ENCODE measurements at places on chromosomes 7 and 10. TPM values are rescaled to one million over a fixed set of nuclear protein-coding genes. Genes with fewer than 3 reads are reported as not detected.
A peak's percentile ranks its signal among the peaks of the same experiment; 100 is the strongest.

The RADIL gene
- total RNA-seq = 2.2 TPM

The FAM237B gene
- not detected for total RNA-seq

The ANKRD16 gene
- 10.4 TPM for total RNA-seq

The HOXA1 gene
- total RNA-seq = 3.9 TPM

The MACC1 gene
- total RNA-seq = not detected

The PLCE1 gene
- total RNA-seq = 0.70 TPM

The VSTM4 gene
- 1.7 TPM for total RNA-seq

GRCh38 chr7:44284216-44284615 lies 41.2 kb downstream of the CAMK2B start:
- DNase-seq = no peak

DNA sequence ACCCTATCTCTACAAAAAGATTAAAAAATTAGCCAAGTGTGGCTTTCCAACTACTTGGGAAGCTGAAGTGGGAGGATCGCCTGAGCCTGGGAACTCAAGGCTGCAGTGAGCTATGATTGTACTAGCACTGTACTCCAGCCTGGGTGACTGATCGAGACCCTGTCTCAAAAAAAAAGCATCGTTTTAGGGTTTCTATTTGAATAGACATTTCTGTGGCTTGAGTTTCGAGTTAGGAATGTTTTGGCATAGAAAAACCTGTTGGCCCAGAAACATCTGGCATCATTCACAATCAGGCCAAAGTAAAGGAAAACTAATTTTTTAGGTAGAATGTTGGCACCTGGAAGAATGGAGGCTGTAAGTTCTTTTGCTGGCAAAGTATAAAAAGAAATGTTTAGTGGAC lies 72.4 kb downstream of the AUTS2 start:
- DNase-seq = no peak

GRCh38 chr10:119687192-119688032 lies 36.2 kb downstream of the BAG3 start:
- no peak for DNase-seq

GRCh38 chr7:108313086-108313485 lies 143.2 kb downstream of the NRCAM start:
- no peak for DNase-seq

DNA sequence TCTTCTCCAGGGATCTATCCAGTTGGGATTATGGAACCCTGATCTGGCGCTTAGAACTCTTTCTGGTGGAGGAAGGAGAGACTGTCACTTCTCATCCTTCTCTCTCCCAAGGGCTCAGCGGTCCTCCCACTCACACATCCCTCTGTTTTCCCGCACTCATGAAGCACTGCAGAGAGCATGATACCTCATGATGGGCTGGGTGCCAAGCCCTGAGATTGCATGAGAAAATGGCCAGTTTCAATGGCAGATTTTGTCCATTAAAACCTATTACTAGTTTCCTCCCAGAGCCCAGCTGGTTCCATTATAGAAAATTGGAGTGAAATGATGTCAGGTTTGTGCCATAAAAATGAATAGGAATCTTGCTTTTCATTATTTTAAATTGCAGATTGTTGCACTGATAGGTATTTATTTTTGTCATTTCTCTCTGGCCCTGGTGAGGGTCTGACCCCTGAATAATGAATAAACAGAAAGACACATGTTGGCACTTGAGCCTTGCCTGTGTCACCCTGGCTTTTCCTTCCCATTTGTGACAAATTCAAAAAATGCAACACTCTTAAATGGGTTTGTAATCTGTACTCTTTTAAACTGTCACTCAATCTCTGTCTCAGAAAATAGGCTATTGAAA lies 1151.1 kb downstream of the TYW1 start:
- DNase-seq = no peak

DNA sequence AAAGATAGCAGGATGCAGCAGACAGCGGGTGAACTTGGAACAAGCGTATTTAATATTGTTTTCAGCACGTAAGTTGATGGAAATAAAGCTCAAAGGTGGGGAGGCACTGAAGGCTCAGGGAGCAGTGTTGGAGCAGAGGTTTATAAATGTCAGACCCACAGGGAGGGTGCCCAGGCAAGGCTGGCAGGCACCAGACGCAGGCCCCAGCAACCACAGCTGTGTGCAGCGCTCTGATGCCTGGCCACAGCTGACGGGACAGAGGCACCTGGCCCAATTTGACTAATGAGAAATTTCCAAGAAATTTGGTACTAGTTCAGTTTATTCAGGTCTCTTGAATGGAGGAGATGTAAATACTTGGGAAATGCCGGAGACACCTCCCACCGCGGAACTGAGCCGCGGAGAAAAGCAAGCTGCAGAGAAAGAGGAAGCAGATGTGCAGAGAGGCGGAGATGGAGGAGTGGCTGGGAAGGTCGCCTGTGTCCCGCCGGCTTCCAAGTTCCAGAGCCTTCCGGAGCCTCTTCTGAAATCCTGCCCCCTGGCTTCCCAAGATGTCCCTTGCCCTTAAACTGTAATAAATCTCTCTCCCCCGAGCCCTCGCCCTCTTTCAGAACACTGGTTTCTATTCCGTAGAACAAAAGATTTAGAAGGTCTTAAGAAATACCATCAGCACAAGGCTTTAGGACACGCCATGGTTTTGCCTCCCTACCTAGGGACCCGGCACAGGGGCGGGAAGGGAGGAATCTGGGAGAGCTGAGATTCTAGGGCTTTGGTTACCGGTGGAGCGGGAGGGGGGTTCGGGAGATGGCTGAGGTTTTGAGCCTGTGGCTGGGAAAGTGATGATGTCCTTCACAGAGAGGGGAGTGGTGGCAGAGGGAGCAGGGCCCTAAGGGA lies 38.4 kb upstream of the PLXNA4 start:
- no peak for DNase-seq

- peak; percentile 85 for DNase-seq
These were observed 277.6 kb downstream of the REEP3 start for GRCh38 chr10:63798599-63799498.

DNA sequence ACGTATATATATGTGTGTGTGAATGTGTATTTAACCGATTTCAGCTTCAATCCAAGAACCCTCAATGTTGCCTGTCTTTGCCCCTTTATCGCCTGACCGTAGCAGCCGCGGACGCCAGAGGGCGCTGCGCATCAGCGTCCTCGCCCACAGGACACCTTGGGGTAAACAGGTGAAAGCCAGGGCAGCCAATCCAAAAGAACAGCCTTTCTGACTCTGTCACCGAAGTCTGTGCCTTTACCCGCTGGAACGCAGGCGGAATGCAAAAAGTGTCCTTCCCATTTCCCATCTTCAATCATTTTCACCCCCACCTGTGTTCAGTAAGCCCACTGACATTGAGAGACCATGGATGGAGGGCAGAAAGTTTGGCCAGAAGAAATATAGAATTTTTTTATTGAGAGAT lies 3.6 kb downstream of the NXPH1 start:
- peak; percentile 38 for DNase-seq

DNA sequence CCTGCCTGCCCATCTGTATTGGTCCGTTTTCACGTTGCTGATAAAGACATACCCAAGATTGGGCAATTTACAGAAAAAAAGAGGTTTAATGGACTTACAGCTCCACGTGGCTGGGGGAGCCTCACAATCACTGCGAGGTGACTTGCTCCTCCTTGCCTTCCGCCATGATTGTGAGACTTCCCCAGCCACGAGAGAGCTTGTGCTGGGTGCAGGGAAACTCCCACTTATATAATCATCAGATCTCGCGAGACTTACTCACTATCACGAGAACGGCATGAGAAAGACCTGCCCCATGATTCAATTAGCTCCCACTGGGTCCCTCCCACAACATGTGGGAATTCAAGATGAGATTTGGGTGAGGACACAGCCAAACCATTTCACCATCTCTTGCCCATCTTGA lies 111.8 kb downstream of the MYL10 start:
- no peak for DNase-seq

- DNase-seq = no peak
These were observed 1.4 kb downstream of the WBP1L start for GRCh38 chr10:102745157-102745556.

DNA sequence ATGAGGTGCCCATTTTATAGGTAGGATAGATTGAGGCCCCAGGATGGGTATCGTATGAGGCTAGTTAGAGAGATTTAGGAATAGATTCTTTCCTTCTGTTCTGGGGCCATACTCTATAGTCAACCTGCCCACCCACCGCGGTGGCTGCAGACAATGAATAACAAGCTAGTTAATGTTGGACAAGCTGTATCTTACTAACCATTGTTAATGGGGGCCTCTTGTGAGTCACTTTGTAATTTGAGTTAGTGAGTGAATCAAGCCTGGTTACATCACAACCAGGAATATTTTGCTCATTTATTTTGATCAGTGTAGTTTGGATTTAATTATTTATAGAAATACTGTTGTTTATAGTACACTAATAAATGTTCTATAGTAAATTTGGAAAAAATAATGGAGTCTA lies 7.3 kb downstream of the SORCS3 start:
- DNase-seq = no peak

Measured in Caki2 (cell line).